ENCODE measurements at places on chromosomes 4 and X.

- DNase-seq: no peak
Observed at GRCh38 chr4:77159806-77160205, 2.8 kb downstream of the CCNG2 start.

DNA sequence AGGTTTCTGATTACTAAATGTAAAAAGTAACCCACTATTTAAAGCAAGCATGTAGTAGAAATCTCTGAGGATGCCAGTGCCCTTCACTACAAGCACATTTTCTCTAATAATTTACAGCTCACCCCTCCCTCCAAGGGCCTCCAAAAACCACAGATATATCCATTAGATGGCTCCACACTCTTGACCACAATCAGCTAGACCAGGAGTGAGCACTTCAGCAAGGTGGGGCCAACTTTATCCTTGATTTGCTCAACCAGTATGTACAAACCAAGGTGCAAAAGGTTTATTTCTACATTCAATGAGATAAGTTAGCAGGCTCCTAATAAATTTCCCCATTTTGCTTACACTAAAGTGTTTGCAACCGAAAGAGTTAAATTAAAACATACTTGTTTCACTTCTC, 35.8 kb downstream of the RFC1 start:
- DNase-seq: no peak

GRCh38 chr4:8694651-8695151, 102.1 kb downstream of the CPZ start:
- DNase-seq: no peak

DNA sequence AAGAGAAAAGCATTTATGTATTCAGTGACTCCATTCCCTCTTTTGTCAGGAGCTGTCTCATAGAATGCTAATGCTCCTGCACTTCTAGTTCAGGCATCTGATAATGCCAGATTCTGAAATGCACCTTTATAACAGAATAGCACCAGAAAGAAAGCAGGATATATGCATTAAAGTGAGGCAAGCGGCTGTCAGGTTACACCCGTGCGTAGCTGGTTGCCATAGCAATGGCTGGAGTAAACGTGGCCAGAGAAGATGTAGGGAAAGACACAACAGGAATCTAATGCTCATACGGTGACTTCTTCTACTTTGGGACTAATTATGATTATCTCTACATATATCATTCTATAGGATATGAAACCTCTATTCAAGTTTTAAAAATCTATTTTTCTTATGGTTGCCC, 5.9 kb downstream of the EMCN start:
- no peak for DNase-seq

DNA sequence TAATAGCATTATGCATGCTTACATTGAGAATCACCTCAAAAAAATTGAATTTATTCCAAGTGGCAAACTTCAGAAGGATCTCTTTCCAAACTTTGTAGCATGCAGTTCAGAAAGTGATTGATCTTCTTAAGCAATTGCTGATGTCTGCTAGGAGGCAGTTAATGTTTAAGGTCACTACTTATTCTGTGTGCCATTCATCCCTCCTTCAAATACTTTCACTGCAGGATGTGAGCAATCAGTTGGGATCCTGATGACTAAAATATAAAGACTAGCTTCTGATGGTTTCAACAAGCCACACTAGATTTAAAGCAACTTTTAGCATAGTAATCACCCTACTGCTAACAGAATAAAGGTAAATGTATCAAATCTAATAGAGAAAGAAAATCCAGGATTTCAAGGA, 414.1 kb downstream of the ADGRL3 start:
- DNase-seq: no peak

GRCh38 chr4:153260132-153260531, 55.9 kb downstream of the TRIM2 start:
- no peak for DNase-seq

GRCh38 chr4:76585272-76585671, 150.2 kb downstream of the SHROOM3 start:
- DNase-seq: no peak

DNA sequence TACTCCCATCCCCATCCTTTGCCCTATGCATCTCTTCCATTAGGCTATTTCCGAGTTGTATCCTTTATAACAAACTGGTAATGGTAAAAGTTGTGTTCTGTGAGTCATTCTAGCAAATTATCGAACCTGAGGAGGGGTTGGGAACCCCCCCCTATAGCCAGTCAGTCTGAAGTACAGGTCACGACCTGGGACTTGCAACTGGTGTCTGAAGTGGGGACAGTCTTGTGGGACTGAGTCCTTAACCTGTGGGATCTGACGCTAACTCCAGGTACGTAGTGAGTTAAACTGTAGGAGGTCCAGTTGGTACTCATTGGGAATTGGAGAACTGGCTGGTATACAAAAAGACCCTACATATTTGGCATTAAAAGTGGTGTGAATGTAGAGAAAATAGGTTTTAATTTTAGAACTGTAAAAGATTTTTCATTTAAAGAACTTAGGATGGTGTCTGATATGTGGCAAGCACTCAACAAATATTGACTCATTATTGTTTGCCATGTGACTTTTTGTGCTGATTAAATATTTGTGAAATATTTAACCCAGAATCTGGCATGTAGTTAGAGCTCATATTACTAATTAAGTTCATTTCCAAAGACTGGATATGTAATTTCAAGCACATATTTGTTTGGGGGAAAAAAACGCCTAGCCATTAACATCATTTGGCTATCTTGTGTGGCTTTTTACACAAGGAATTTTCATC, 50.7 kb downstream of the CHST7 start:
- DNase-seq: no peak

GRCh38 chrX:16394290-16394689, 227.0 kb downstream of the MAGEB17 start:
- no peak for DNase-seq

DNA sequence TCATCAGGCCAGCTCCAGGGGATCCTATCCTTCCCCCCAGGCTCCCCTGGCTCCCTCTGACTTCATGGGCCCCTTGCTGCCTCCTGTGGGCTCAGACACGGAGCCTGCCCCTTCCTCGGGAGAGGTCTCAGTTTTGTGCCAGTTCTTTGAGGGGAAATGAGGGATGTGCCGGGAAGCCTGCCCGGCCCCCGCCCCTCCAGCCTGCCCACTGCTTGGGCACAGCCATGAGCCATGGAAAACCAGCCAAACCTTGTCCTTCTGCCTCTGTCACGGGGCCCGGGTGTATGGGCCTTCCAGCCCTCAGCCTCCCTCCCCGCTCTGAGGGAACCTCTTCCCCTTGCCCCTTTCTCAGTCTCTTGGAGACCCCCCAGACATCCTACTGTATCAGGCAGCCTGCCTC, 6.8 kb downstream of the BGN start:
- DNase-seq: no peak
